ENCODE measurements at places on chromosomes 4 and X.

GRCh38 chr4:25654971-25655963 is at the start of gene SLC34A2:
Gene SLC34A2, plus strand, starts transcription at chr4:25655851. Its CDS starts 6,650 bp downstream, at chr4:25662501.
- no peak for DNase-seq

DNA sequence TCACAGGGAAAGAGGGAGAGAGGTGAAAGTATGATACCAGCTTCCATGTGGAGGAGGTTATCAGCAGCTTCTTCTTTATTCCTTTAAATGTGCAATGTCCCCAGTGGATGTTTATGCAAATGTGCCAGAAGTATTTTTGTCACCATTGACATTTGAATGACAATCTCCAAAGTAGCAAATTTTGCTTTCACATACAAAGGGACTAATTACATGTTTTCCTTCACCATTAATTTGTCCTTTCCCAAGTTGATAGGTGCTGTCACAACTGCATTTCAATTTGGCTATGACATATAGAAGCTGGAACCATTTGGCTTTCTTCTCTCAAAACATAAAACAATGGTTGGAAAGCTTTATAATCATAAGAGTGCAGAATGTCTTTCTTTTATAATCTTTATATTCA is 469.0 kb upstream of the NWD2 start:
- no peak for DNase-seq

DNA sequence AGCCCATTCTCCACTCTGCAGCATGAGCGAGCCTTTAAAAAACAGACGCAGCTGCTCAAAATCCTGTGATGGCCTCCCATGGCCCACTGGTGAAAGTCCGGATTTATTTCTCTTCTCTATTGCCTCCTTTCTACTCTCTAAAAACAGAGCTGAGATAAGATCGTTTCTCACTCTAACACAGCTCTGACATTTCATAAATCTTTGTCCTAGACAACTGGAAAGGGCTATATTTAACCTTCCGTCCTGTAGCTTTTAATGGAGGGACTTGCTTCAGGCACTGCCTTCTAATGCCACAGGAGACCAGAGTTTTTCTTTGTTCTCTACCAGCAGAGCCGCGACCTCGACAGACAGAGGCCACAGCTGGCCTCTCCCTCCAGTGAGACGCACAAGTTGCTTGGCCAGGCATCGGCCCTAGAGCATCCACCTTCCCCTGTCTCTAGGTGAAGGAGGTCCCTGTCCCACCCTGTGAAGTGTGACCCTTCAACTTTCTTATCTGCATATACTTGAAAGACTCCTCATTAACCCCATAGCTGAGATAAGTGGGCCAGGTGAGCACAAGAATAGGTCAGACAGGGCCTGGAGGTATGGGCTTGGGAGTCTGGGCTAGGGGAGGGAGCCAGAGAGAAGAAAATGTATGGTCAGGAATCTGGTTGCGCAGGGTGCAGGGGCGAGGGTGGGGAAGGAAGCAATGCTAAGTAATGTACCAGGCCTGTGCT is 50.0 kb downstream of the RTL5 start:
- no peak for DNase-seq

DNA sequence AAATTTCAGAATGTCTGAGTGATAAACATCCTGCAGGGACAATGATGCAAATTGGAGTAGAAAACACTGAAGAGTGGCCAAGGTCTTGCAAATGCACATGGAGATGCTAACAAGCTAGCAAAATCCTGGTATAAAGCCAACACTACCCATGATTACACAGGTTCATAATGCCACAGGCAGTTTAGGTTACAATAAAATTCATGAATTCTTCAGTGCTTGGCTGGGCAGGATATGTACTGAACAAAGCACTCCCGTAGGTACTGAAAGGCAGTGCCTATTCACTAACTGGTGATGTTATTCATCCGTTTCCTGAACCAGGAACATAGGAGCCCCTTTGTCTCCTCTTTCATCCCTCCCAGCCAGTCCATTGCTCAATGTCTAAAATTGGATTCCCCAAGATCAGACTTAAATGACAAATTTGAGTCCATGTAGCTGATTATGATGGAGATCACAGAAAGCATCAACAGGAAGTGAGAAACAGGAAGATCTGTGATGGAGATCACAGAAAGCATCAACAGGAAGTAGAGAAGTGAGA is 244.5 kb downstream of the DMD start:
- DNase-seq: no peak

GRCh38 chr4:95267081-95267480 is 281.7 kb downstream of the UNC5C start:
- DNase-seq: no peak

DNA sequence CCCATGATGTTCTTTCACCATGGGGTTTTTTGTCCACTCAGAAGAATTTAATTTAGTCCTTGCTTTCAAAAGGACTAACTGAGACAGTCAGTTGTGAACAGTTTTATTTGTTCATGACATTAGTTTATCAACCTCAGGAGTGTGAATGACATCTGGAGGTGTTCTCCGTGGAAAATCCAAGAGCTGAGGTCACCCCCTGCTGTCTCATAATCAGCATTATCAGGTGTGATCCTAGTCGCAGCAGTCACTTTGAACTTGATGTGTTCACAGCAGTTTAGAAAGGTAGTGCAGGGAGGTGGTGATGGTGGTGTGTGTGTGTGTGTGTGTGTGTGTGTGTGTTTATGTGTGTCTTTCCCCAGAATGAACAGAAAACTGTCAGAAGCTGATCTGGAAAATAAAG is 1760.8 kb upstream of the PCDH10 start:
- no peak for DNase-seq

GRCh38 chr4:44194365-44194764 is 254.2 kb downstream of the KCTD8 start:
- no peak for DNase-seq

GRCh38 chr4:75630937-75631329 is 605 bp upstream of the CDKL2 start:
- DNase-seq: no peak

DNA sequence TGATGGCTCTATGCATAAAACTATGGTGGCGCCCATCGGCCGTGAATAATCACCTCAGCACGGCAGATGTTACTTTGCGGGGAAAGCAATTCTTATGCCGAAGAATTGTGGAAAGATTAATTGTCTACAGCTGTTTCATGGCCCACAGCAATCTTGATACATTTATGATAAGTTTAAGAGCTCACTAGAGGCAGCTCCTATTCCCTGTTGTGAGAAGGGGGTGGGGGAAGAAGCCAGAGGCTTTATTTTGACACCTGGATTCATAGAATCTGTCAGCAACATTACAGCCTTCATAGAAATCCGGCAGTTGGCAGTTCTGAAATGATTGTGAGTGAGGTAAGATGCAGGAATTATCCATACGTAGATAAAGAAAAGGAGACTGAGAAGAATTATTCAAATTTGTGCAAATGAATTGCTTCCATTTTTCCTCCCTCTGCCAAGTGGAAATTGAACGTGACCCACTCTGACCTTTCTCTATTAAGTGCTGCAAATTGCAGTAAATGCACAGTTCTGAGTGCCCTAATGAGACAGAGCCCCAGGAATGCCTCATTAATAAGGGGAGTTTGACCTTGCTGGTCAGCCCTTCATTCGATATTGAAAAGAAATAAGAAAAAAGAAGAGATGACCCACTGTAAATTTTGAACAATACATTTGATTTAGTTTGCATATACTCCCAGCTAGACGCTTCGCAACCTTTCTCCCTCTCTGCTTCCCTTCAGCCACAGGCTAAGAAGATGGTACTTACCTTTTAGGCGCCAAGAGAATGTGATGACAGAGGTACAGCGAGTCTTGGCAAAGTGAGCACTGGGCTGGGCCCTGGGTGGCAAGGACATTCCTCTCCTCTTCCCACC is 188.8 kb downstream of the GPAT3 start:
- no peak for DNase-seq

DNA sequence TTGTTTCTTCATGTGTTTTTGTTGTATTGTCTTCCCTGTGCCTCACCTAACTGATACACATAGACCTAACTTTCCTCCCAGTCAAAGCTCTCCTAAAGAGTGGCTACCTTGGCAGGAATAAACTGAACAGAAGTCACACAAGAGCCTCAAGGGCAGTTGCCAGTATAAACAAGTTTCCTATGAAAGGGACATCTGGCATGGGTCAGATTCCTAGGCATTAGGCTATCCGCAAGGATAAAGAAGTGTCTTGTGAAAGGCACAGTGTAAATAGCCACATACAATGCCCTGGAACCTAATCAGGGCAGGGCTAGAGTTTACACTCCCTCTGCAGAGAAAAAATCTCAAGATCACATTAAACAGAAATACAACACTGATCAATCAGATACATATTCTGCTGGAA is 220.8 kb downstream of the SPANXN3 start:
- no peak for DNase-seq

DNA sequence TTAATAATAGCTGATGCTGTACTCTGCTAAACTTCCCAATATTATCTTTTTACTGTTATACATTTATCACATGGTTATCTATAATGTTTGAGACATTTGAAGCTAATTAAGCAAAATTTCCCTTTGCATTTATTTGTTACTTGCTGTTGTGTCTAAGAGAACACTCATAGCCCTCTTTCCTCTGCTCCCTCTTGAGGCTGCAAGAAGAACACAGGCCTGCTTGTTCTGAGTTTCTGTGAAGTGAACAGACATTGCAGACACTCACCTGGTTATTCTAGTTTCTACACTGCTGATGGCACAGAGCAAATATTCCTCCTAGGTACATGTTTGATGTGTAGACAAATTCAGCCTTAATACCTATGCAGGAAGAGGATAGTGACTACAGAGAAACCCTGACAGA is 367.8 kb downstream of the GASK1B start:
- DNase-seq: no peak

DNA sequence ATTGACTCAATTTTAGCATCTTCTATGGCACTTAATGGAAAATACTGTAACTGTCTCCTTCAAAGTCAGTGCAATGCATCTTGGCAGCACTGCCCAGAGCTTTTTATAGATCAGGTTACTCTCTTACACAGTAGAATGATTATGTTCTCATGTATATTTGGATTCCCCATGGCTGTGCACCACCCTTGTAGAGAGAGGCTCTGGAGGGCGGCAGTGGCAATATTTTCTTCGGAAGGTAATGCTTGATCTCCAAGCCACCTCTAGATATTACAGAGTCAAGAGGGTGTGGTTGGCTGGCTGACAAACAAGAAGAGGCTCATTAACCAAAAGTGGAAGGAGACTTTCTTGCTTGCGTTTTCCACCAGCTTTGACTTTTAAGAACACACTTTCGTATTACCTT is 72.8 kb upstream of the ARSJ start:
- DNase-seq: no peak

- no peak for DNase-seq
These were observed 64.2 kb downstream of the SPINK2 start for GRCh38 chr4:56757261-56757746.

GRCh38 chrX:137040113-137040794 is 6.5 kb upstream of the GPR101 start:
- DNase-seq: no peak

GRCh38 chrX:140822184-140822583 is 112.6 kb downstream of the LINC00632 start:
- DNase-seq: no peak

- DNase-seq: no peak
These were observed 192.4 kb downstream of the STPG2 start for GRCh38 chr4:97950836-97951235.

DNA sequence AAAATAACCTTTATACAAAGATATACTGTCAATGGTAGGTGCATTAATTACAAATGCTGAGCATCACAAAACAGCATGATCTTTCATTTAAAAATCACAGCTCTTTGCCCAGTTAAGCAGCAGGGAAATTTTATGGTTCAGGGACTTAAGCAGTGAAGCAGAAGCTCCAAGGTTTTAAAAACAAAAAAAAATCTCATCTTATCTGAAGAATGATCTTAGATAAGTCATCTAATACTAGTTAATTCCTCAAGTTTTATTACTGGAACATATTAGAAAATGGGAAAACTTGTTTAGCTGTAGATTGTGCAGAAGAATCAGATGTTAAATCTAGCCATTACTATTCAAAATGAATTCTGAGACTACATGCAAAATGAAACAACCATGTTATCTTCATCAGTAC is 289.9 kb downstream of the GASK1B start:
- no peak for DNase-seq

GRCh38 chr4:112752510-112752909 is 115.6 kb downstream of the LARP7 start:
- no peak for DNase-seq

- DNase-seq: no peak
These were observed 18.6 kb downstream of the TBCK start for GRCh38 chr4:106297245-106298035.

DNA sequence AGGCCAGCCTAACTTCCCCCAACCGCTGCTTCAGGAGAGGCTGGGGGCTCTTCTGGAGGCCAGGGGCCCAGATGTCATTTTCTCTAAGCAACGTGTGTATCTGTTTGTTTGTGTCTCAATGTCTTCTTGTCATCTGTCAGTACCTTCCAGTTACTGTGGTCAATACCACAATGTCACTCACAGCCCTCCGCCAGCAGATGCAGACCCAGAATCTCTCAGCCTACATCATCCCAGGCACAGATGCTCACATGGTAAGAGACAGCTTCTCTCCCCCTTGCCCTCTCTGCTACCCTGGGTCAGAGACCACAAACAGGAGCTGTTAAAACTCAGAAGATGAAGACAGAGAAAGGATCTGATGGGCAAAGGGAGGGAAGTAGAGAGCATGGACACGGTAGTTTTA is 5.0 kb downstream of the XPNPEP2 start:
- no peak for DNase-seq

- DNase-seq: no peak
These were observed 1283.8 kb upstream of the PABPC4L start for GRCh38 chr4:135485371-135485770.

DNA sequence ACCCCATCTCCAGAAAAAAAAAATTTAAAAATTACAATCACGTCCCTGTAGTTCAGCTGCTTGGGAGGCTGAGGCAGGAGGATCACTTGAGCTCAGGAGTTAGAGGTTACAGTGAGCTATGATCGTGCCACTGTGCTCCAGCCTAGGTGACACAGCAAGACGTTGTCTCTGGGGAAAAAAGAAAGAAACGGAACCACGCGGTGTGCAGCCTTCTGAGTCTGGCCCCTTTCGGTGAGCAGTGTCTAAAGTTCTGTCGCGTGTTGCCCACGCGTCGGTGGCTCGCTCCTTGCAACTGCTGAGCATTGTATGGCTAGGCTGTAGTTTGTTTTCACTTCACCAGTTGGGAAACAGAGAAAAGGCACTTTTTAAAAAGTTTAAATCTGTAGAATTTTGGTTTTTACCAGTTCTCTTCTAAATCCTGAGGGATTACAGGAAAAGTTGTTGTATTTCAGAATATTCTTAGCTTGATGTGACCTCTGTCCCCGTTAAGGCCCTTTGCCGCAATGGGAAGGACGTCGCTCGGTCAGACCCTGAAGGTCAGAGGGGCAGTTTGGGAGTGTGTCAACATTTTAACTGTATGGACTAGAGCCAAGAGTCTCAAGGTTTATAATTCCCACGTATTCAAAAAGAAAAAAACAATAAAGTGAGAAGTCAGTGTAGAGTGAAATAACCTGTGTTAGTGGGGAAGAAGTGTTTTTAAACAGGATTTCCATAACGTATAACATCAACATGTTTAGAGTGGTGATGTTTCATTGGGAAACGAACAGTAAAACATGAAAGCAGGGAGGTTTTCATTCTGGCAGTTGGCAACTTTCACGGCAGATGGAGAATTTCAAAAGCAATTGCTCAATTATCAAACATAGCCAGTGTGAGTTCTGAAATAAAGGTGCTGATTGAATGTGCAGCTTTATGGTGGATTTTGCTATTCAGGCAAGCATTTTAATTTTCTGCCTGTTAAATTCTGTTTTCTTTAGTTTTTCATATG is 45.8 kb upstream of the MSANTD1 start:
- DNase-seq: no peak

- DNase-seq: no peak
These were observed 38.9 kb downstream of the ATP8A1 start for GRCh38 chr4:42618023-42618422.
